ENCODE measurements at places on chromosomes 2 and 18.

DNA sequence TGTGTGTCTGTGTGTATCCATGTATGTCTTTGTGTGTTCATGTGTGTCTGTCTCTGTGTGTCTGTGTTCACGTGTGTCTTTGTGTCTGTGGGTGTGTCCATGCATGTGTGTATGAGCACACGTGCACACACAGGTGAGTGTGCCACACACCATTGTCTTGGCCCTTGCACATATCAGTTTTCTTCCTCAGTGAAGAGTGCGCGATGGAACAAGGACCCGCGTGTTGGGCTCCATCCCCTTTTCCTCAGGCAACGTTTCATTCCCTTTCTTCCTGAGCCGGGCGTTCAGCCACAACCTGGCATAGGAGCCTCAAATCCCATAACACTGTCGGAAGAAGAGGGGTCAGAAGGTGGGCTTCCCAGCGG is 74.3 kb downstream of the PTGR3 start:
- DNase-seq = no peak

DNA sequence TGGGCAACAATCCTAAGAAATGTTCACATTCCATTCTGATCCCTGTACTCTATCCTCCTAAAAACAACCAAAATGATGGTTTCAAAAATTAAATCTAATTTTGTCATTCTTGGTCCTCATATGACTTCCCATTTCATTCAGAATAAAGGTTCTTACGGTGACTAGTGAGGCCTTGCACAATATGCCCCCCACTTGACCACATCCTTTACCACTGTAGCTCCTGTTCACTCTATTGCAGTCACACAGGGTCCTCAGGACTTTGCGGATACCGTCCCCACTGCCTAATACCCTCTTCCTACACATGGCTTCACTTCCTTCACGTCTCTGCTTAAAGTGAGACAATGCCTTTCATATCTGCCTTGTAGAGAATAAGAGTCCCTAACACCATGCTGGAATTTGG is 1058.7 kb upstream of the KLHL29 start:
- no peak for DNase-seq

DNA sequence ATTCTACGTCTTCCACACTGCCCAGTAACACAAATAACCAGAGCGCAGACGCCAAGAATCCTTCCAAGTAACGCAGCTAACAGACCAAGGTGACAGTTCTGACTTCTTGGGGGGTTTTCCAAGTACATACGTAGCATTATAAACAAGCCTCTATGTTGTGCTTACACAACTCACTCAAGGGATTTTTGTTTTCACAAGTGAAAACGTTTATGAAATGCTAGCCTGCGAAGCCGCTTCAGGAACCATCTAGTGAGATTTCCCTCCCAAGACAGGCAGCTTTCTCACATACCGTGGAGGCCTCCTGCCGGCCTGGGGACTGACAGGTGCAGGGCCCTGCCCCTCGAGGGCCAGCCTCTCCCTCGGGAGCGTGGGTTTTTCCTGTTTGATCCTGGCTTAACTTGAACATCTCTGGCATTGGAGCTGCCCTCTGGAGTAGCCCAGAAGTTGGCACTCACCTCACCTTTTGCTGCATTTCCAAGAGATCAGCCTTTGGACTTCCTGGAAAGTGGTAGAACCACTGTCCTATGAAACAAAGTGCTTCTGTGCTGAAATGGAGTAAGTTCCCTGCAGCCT is 151.1 kb downstream of the MBP start:
- no peak for DNase-seq

GRCh38 chr2:14806613-14807012 is 174.1 kb downstream of the LRATD1 start:
- DNase-seq = no peak
